ENCODE measurements at places on chromosomes 6 and 20.

DNA sequence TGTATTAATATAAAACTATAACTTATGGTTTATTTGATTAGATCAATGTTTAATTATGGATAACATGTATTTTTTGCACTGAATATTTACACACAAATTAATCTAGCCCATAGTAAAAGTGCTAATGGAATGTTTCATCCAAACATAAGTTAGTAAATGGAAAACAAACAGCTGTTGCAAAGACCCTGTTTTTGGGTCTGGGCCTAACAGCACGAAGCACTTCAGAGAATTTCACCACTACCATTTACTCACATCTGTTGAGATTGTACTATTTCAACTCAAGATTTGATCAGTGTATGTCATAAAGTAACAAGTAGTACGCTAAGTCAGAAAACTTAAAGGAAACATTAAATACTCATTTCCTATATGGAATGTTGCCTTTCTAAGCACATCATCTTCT is 359.6 kb downstream of the LAMA2 start:
- DNase-seq: no peak

DNA sequence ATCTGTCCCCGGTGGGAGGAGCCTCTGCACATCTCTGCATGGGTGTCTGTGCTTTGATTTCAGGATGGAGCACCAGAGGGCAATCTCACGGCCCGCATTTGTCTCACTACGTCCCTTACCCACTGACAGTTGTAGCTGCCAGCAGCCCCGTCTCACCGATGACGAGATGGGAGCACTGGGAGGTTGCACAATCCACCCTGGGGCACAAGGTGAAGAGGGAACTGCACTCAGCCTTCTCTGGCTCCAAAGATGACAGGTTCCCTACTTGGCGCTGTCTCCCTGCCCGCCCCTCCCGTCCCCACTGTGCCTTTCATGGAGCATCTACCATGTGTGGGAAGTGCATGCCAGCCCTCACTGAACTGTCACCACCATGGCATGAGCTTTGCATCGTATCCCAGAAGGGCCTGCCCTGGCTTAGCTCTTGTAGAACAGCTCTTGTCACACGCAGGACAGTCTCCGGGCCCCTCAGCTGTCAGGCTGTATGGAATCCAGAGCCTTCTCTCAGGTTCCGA is 99.9 kb upstream of the PMEPA1 start:
- no peak for DNase-seq

DNA sequence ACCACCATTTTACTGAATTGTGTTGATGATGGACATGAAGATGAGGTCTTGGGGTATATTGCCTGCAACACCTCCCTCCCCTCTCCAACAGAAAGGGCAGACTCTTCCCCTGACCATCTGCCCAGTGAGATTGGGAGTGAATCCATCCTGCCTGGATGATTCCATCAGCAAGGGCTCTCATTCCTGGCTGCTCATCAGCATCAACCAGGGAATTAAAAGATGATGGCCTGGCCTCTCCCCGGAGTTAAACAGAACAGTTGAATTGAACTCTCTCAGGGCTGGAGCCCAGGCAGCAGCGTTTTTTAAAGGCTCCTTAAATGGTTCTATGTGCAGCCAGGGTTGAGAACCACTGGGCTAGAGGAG is 14.6 kb upstream of the MRPS18A start:
- DNase-seq: no peak

DNA sequence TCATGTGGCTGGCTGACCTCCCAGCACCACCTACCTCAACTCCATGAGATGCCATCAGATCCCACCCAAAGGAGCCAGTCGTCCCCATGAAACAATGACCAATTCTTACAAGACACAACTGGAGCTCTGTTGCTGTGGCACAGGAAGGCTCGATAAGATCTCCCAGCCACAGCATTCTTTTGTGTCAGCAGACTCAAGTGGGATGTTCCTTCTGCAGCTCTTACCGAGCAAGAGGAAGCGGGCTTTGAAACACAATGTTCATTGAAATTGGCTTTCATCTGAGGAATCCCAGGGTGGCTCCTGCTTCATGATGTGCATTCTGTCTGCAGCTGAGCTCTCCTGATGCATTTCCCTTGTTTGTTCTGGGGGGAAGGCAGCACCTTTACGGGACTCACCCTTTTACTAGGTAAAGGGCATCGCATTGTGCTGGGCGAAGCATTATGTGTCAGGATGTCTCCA is 222.0 kb upstream of the SGK1 start:
- no peak for DNase-seq

DNA sequence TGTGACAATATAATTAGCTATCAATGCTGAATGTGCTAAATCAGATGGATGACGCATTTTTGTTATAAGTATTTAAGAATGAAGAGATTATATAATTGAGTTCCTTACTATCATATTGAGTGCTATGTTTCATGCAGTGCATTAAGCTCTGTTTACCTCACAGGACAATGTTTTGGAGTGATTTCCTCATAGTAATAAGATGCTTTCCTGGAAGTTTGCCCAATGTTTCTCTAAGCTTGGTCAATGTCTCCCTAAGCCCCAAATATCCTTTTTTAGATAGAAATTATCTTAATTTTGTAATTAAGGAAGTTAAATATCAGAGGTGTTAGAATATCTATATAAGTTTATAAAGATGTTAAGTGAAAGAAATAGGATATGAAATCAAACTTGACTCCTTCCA is 489.6 kb downstream of the MMUT start:
- DNase-seq: no peak

- no peak for DNase-seq
Measured at GRCh38 chr6:22401206-22401605, 104.4 kb upstream of the PRL start.

DNA sequence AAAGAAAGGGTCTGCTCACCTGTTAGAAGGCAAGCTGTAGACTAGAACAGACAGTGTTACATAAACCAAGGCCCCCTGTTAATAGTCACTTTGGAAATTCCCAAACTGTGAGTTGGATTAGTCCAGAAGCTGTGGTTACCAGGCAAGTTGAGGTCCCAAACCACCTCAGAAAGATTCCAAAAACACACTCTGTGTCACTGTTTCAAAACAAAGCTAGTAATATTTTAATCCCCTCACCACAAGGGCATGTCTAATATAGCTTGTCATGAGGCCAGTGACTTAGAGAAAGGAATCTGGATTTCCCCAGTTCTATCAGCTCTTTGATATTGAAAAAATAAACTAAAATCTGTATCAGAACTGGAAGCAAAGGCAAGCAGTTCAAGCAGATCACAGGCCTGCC is 244.6 kb downstream of the HAO1 start:
- DNase-seq: no peak

DNA sequence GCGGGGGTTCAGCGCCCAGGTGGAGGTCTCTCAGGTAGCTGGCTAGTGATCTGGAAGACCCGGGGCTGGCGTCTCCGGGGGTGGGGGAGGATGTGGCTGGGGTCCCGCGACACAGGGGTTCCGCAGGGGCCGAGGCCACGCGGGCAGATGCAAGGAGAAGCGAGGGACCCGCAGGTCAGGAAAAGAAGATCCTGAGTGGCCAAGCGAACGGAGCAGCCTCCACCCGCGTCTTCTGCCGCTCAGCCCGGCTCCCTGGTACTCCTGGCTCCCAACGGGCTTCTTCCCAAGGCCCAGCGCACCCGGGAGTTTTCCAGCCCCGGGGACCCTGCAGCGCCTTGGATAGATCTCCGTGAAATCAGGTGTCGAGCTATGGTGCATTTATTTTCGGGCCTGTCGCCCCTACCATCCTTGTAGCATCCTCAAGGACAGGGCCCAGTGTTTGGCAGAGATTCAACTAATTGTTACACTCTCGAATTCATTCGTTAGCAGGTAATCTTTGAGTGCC is 682 bp upstream of the CHD6 start:
- DNase-seq: peak; percentile 5

DNA sequence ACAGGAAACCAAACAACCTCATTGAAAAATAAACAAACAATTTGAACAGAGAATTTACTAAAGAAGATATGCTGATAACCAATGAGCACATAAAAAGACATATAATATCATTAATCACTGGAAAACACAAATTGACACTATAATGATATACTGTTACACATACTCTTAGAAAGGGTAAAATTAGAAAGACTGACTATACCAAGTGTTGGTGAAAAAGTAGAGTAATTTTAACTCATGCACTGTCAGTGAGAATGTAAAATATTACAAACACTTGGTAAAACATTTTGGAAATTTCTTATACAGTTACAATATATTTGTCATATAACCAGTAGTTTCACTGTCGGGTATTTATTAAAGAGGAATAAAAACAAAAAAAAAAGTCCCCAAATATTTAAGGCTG is 1139.2 kb upstream of the GJE1 start:
- no peak for DNase-seq

DNA sequence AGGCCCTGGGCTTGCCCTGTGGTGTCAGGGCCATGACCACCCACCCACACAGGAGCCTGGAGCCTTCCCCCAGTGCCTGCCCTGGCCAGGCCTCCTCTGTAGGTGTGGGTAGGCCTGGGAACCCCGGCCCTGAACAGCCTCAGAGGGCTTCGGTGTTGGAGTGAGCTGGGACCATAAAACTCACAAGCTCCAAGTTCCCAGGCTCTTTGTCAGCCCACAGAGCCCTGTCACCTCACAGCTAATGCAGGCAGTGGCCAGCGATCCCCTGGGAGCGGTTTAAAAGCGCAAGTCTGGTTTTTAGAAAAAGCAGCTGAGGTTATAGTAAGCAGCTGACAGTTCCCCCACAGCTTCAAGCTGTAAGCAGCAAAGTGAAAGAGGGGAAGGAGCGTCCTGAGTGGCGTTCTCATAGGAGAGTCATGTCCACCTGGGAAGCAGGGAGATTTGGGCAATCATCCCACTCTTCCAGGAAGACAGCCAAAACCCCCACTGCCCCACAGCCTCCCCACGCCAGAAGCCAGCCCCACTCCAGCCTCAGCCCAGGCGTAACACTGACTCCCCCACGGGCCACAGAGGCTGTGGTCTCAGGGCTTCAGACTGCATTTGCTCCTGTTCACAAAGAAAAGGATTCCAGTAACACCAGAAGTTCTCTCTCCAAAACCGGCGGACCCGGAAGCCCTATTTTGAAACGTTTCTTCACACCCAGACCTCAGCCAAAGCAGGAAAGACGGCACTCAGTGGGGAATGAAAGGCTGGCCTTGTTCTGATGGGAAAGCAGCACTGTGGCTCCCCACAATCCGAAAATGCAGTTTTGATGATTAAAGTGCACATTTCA is 34.3 kb upstream of the FOXC1 start:
- no peak for DNase-seq

DNA sequence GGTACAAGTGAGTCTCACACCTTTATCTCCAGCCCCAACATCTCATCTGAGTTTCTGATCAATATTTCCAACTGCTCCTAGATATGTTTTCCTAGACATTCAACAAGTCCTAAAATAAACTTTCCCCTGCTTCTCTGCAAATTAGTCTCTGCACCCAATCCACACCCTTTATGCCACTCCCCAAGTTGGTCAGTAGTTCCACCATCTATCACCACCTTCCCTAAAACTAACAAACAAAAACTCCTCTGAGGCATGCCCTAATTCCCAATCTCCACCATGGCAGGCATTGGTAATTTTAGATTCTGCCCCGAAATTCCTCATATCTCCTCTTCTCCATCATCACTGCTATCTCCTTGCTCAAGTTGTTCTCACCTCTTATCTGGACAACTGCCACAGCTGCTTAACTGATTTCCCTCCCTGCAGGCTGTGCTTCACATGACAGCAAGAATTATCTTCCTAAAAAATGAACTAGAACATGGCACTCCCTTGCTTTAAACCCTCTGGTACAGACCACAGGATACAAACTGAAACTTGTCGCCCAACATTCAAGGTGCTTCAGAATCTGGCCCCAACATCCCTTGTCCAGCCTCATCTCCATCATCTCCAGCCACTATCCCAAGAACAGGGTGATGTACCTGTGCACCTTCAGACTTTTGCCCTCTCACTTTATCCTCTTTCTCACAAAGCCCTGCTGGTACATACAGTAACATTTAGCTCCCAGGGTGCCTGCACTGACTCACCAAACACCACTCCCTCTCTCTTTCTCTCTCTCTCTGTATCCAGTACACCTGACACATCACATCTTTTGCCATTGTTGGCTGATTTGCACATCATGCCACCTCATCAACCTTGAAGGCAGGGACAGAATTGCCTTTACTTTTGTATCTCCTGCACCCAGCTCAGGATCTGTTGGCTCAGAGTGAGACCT is 55.5 kb downstream of the ZHX3 start:
- DNase-seq: no peak

GRCh38 chr6:28443112-28443773 is at the start of gene ZSCAN23:
TSS of gene ZSCAN23 (minus strand) at chr6:28443491. CDS start at chr6:28436266, 7,225 bp downstream.
- DNase-seq: peak; percentile 65

GRCh38 chr20:21516180-21516567 is 2.3 kb upstream of the NKX2-2 start:
- no peak for DNase-seq

GRCh38 chr6:12605888-12606345 is 110.7 kb upstream of the PHACTR1 start:
- no peak for DNase-seq

GRCh38 chr6:7998103-7998725 is 66.0 kb downstream of the BLOC1S5 start:
- DNase-seq: no peak

DNA sequence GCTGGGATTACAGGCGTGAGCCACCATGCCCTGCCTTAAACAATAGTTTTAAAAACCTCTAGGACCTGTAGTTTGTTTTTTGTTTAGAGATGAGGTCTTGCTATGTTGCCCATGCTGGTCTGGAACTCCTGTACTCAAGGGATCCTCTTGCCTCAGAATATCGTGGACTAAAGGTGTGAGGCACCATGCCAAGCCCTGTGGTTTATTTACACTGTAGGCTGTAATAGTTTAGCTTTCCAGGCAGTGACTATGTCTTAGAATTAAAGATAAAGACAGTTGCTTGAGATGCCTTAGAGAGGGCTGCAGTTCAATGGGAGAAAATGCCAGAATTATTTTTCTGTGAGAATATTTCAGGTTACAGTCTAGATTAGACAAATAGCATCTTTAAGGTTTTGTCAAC is 72.9 kb downstream of the SGK1 start:
- no peak for DNase-seq

GRCh38 chr6:44194326-44194725 is 22.4 kb upstream of the MYMX start:
- DNase-seq: no peak

GRCh38 chr6:26401389-26401986 is 587 bp upstream of the BTN3A1 start:
- no peak for DNase-seq

- DNase-seq: no peak
Measured at GRCh38 chr6:34909320-34909883, 20.3 kb downstream of the ANKS1A start.

- DNase-seq: no peak
Measured at GRCh38 chr6:39193201-39193791, 36.0 kb downstream of the KCNK5 start.

DNA sequence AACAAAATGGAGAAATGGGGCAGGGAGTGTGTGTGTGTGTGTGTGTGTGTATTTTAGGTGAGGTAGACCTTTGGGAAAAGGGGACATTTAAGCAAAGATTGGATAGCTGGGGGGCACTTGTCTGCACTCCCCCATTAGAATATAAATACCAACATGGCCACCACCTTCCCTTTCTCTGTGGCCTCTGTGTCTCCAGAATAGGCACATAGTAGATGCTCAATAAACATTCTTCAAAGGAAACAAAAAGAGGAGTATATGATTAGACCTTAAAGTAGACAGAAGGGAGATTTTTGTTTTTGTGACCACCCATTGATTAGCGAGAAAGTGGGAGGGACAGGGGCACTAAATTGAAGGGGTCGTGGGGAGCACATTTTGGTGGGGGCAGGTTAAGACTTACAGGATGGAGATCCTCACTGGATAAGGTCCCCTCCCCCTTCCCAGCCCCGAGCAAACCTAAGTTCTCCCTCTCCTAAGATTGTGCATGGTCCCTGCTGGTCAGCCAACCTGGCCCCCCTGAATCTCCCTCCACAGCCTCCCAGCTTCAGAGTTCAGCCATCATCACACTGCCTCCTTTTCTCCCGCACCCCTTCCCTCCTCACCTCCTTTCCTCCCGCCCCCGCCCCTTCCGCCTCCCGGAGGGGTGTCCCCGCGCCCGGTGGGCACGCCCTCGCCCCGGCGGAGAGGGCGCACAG is 514 bp upstream of the TSHZ2 start:
- no peak for DNase-seq

Data from left renal pelvis (tissue), 4 donors.